ENCODE measurements at places on chromosomes 6 and 20. TPM values are rescaled to one million over a fixed set of nuclear protein-coding genes. Genes with fewer than 3 reads are reported as not detected.
A peak's percentile ranks its signal among the peaks of the same experiment; 100 is the strongest.

- DNase-seq, result no peak
These were observed 484.1 kb upstream of the HTR1E start for GRCh38 chr6:86453232-86453631.

GRCh38 chr6:13012977-13013680 lies 296.6 kb downstream of the PHACTR1 start:
- DNase-seq, result peak; percentile 65

The REM1 gene
- total RNA-seq, result 1.6 TPM

GRCh38 chr20:58664883-58665282 lies 13.8 kb downstream of the STX16 start:
- DNase-seq, result no peak

DNA sequence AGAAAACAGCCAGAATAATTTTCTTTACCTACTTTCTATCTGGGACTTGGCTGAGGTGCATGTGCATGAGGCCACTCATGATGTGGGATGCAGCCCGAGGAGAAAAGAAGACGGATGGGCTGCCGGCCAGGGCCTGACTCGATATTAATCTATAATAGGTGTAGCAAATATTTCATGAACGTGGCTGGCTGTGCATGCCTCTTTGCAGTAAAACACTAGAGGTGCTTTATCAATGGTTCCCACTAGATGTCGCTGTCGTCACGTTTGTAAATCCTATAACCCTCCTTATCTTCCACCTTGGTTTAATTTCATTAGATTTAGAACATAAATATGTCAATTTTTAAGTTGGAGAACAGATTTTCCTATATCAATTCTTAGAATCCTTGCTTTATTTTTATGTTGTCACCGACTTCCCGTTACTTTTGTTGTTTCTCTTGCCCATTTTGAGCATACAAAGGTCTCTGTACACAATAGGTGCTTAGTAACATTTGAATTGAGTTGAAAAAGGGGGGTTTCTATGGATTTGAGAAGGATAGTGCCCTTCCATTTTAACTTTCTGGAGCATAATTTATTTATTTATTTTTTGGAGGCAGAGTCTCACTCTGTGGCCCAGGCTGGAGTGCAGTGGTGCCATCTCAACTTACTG lies 19.6 kb upstream of the FERMT1 start:
- peak; percentile 29 for DNase-seq

GRCh38 chr6:133428295-133428694 lies 187.1 kb downstream of the EYA4 start:
- DNase-seq, result no peak

DNA sequence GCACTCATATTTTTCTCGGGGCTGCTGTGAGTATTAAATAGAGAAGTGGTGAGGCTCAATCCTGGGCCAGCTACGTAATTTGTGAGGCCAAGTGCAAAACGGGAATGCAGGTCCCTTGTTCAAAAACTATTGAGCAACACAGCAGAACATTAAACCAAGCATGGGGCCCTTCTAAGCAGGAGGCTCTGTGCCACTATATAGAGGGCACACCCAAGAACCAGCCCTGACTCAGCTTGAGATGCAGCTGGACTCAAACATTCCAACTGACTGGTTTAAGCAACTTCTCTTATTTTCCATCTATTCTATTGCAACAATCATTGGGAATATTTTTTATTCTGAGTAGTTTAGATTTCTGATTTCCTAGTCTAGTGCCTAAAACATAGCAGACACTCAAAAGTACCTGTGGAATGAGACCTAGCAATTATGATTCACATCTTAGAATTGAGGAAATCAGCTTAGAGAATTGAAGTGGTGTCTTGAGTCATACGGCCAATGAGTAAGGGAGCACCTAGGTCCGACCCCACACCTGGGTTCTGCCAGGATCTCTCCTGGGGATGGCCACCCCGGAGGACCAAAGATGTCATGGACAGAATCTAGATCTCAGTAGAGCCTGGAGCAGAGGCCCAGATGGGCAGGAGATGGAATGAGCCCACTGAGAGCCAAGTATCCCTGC lies 1.3 kb downstream of the SIRPB2 start:
- no peak for DNase-seq

GRCh38 chr6:109261811-109262210 lies 120.5 kb downstream of the CD164 start:
- no peak for DNase-seq

GRCh38 chr6:98131290-98131990 lies 702.9 kb upstream of the POU3F2 start:
- no peak for DNase-seq

DNA sequence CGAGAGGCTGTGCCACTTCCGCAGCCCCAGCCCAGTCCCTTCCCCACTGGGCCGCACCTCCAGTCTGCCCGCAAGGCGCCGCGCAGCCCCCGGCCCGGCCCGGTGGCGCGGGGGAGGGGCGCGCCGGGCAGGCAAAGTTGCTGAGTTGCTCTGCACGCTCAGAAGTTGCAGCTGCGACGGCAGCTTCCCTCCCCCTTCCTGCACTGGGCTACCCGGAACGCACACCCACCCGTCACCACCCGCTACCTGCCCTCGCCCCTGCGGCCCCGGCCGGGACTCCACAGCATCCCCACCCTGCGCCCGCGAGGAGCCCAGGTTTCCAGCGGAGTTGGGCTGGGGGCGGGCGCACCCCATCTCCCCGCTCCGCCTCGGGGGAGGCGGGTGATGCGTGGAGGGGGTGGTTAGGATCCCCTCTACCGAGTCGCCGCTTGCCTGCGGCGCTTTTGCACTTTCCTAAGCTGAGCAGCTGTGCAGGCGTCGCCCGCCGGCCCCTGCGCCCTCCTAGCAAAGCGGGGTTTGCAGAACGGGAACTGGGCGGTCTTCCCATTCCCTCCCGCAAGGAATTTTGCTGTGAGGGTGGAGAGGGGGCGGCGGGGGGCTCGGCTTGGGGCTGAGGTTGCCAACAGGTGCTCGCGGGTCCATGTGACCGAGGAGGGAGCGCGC lies 55.9 kb upstream of the RREB1 start:
- DNase-seq, result peak; percentile 50

The FLRT3 gene
- total RNA-seq, result 3.1 TPM

GRCh38 chr20:46206025-46206424 lies 87.9 kb downstream of the CD40 start:
- peak; percentile 48 for DNase-seq

DNA sequence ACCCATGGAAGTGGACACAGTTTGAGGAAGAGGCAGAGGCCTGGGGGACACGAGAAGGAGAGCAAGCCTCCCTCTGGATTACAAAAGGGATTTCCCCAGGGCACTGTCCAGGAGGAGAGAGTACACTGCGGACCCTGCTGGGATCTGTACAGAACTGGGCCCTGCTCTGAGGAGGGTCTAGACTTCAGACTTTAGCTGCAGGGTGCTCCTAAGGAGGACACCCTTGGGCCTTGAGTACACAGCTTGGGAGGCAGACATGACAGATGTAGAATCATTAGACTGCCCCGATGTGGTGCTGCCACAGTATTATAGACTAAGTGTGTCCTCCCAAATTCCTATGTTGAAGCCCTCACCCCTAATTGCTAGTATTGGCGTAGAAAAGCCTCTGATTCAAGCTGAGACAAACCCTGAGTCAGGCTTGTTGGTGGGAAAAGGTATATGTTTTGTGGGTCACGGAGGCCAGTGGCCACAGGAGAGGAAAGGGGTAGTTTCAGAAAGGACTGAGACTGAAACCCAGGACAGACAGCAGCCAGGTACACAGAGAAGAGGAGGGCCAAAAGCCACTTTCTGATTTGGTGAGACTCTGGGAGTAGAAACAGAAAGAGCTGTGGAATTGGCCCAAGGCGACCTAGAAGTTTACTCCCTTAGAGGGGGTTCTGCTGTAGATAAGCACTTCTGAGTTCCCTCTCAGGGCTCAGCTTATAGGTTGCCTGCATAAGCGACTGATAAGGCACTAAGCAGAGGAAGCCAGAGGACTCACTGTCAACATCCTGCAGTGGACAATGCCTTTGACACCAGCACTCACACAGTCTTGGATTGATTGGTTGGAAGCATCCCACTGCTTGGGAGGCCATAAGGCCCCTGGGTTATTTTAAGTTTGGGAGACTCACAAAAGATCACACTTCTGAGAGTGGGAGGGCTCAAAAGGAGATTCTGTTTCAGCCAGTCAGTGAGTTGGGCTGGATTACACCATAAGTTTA lies 16.5 kb upstream of the SH3BGRL2 start:
- DNase-seq, result no peak

DNA sequence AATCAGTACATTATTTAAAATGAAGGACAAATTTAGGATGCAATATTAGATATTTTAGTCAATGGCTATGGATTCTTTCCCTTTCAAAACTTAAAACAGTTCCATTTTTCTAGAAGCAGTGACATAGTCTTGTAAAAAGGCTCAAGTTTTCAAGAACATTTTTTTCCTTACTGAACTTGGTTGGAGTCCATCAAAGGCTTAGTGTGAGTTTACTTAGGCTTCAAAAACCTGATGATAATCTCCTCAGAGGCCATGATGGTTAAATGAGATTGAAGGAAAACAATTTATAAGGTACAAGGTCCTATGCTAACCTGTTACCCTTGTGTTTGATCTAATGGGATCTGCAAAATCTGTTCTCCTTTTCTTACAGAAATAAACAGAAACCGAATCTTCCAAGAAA lies 531.8 kb downstream of the UTRN start:
- no peak for DNase-seq

The CTCFL gene
- total RNA-seq, result not detected

GRCh38 chr6:9977411-9977810 lies 437.5 kb downstream of the TFAP2A start:
- DNase-seq, result no peak
